Lung (tissue), 17 donors: ENCODE measurements at places on chromosomes 1 and 21. TPM values are rescaled to one million over a fixed set of nuclear protein-coding genes. Genes with fewer than 3 reads are reported as not detected.

DNA sequence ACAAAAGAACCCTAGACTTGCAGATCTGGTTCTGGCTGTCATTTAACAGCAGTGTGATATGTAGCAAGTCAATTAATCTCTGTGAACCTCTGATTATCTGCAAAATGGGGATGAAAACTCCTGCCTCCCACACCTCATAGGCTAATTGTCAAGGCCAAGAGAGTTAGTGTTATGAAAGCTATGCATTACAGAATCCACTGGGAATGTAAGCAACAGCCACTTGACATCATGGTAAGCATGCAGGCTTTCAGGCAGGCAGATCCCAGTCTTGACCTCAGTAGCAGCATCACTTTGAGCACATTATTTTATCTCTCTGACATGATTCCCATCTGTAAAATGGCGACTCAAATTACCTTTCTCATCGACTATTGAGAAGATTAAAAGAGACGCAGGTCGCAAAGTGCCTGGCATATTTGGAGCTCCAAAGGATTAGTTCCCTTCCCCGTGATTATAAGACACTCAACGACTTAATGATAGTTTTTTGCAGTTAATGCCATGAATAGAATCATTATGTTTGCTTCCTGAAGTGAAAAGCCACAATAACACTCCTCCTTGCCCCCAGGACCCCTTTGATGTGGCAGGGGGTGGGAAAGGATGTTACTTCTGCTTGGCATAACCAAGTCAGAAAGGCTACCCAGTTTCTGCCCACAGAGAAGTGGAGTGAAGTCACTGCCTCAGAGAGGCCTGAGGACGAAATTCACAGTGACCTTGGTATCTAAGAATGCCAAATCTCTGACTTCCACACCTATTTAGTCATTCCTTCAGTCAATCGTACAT is 273.0 kb upstream of the NFIA start:
- no peak overlapping the region for H3K4me3 ChIP-seq
- H3K36me3 ChIP-seq: no peaks in the 10 kb centered on the region
- H3K27ac ChIP-seq: no peak overlapping the region
- DNase-seq: no peak
- H3K27me3 ChIP-seq: no peaks in the 10 kb centered on the region

DENND1B gene
- 41.0 TPM for total RNA-seq

GRCh38 chr1:61244114-61244513 is 161.8 kb downstream of the NFIA start:
- H3K4me3 ChIP-seq: no peak overlapping the region
- H3K36me3 ChIP-seq: no peaks in the 10 kb centered on the region
- H3K27ac ChIP-seq: peak overlapping the region; percentile 86
- peaks cover 24% of the 10 kb centered on the region for H3K4me1 ChIP-seq
- no peaks in the 10 kb centered on the region for H3K27me3 ChIP-seq

GSTM1 gene
- total RNA-seq: not detected

- no peaks in the 10 kb centered on the region for H3K36me3 ChIP-seq
- no peak overlapping the region for H3K27ac ChIP-seq
- no peak for DNase-seq
- no peak overlapping the region for H3K4me3 ChIP-seq
- H3K27me3 ChIP-seq: no peaks in the 10 kb centered on the region
Observed at GRCh38 chr1:41659903-41660302, 175.4 kb upstream of the EDN2 start.

GRCh38 chr1:21472861-21473260 is 32.9 kb downstream of the NBPF3 start:
- H3K36me3 ChIP-seq: peaks cover 3% of the 10 kb centered on the region
- H3K27me3 ChIP-seq: no peaks in the 10 kb centered on the region
- peaks cover 5% of the 10 kb centered on the region for H3K4me1 ChIP-seq

DNA sequence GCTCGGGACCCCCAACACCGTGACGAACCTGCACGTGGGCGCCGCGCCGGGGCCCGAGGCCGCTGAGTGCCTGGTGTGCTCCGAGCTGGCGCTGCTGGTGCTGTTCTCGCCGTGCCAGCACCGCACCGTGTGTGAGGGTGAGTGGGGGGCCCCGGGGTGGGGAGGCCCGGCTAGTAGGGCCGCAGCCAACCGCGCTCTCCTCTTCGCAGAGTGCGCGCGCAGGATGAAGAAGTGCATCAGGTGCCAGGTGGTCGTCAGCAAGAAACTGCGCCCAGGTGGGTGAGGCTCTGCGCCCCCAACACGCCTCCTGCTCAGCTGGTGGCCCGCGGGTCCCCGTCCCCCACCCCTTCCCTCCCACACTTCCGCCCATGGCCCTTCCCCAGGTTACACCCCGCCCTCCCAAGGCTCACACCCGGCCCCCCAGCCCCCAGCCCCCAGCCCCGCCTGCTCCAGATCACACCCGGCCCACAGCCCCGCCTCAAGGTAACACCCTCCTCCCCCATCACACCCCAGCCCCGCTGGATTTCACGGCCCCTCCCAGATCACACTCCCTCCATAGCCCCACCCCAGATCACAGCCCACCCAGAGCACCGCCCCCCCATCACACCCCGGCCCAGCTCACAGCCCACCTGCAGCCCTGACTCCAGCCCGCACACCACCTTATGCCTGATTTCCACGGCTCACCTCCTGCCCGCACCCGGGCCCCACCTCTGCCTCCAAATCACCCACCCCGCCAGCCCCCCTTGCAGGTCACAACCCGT is 2.4 kb upstream of the MMP23B start:
- peaks cover 6% of the 10 kb centered on the region for H3K4me1 ChIP-seq
- H3K27me3 ChIP-seq: no peaks in the 10 kb centered on the region
- H3K27ac ChIP-seq: no peak overlapping the region
- no peak overlapping the region for H3K4me3 ChIP-seq
- no peak for DNase-seq

- H3K27me3 ChIP-seq: no peaks in the 10 kb centered on the region
- no peaks in the 10 kb centered on the region for H3K36me3 ChIP-seq
- no peak for DNase-seq
Observed at GRCh38 chr1:193971595-193971994, 785.2 kb upstream of the B3GALT2 start.

DNA sequence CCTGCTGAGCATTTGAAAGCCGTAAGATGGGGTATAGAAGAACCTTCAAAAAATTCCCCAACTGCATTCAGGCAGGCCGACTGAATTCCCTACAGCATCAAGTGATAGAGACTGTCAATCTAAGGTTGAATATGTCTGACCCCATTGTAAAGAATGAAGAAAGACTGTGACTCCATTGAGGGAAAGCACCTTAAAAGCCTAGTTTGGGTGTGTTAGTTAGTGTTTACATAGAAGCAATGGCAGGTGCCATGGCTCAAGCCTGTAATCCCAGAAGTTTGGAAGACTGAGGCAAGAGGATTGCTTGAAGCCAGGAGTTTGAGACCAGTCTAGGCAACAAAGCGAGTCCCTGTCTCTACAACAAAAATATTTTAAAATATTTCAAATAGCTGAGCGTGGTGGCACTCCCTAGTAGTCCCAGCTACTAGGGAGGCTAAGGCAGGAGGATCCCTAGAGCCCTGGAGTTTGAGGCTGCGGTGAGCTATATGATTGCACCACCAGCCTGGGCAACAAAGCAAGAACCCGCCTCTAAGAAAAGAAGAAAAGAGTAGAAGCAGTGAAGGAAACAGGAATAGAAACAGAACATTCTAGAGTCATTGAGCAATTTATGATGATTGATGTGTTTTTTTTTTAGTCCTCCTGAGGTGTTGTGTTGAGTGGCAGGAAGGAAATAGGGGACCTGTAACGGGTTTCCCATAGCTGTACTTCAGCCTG is 15.4 kb downstream of the POLR3GL start:
- peak; percentile 47 for DNase-seq
- peak overlapping the region; percentile 99 for H3K27ac ChIP-seq
- no peaks in the 10 kb centered on the region for H3K27me3 ChIP-seq
- H3K4me3 ChIP-seq: no peak overlapping the region

DNA sequence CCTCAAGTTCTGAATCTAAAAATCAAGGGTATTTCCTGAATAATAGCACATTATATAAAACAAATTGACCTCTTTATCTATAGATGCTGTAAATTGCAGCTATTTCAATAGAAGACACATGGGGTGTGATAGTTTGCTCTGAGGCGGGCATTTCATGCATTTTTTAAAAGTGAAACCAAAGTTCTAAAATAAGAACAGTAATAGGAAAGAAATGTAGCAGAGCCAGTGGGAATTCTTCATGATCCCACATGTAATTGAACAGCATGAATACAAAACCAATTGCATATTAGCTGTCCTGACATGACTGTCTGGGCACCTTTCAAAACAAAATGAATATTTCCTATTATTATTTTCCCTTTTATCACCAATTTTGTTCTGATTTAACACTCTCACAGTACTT is 85.0 kb downstream of the RGS21 start:
- H3K4me3 ChIP-seq: no peak overlapping the region
- H3K36me3 ChIP-seq: no peaks in the 10 kb centered on the region
- no peaks in the 10 kb centered on the region for H3K27me3 ChIP-seq
- DNase-seq: no peak
- H3K27ac ChIP-seq: no peak overlapping the region
- H3K4me1 ChIP-seq: no peaks in the 10 kb centered on the region
